ENCODE measurements at places on chromosomes 16 and 17. TPM values are rescaled to one million over a fixed set of nuclear protein-coding genes. Genes with fewer than 3 reads are reported as not detected.

GRCh38 chr16:10688726-10689125 is 6.0 kb downstream of the TEKT5 start:
- peak overlapping the region; percentile 28 for H3K27ac ChIP-seq
- H3K4me1 ChIP-seq = no peaks in the 10 kb centered on the region
- no peak for DNase-seq
- H3K27me3 ChIP-seq = no peaks in the 10 kb centered on the region
- no peaks in the 10 kb centered on the region for H3K36me3 ChIP-seq
- no peak overlapping the region for H3K4me3 ChIP-seq

DNA sequence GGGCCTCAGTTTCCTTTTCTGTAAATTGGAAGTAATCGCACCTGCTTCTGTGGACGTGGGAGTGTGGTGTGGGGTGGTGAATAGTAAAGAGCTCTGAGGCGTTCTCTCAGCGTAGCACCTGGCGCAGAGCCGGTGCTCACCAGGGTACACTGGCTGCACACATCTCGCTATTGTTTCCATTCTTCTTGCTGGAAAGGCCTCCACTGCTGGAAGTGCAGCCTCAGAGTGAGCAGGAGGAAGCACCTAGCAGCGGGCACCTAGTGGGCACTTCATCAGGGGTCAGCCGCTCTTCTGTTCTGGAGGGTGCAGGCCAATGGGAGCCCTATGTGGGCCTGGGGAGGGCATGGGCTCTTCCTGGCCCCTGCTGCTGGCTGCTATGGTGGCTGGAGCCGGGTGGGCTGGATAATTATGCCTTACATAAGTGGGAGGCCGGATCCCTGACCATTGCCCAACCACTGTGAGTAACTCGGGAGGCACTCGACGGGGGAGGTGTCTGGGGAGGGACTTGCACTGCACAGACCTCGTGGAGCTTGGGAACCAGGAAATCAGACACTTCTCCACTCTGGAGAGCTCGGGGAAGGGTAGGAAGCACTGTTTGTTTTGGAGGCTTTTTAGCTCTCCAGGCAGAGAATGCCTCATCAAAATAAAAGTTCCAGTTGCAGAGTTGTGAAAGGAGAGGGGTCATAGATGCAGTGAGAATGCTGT is 1.7 kb downstream of the MAP2K3 start:
- peak overlapping the region; percentile 99 for H3K4me3 ChIP-seq
- H3K27me3 ChIP-seq = no peaks in the 10 kb centered on the region
- H3K27ac ChIP-seq = peak overlapping the region; percentile 93
- DNase-seq = peak; percentile 92
- peaks cover 76% of the 10 kb centered on the region for H3K4me1 ChIP-seq

The USP31 gene
- total RNA-seq = 10.9 TPM

The NPTX1 gene
- 0.17 TPM for total RNA-seq

The LRRC59 gene
- total RNA-seq = 151 TPM

- H3K4me1 ChIP-seq = no peaks in the 10 kb centered on the region
- H3K27ac ChIP-seq = peak overlapping the region; percentile 67
- no peaks in the 10 kb centered on the region for H3K36me3 ChIP-seq
- H3K4me3 ChIP-seq = peak overlapping the region; percentile 33
- no peak for DNase-seq
- H3K27me3 ChIP-seq = no peaks in the 10 kb centered on the region
These were observed 416 bp downstream of the RNF43 start for GRCh38 chr17:58416937-58417299.

- peak; percentile 58 for DNase-seq
- peak overlapping the region; percentile 92 for H3K4me3 ChIP-seq
- H3K4me1 ChIP-seq = peaks cover 32% of the 10 kb centered on the region
- H3K27me3 ChIP-seq = no peaks in the 10 kb centered on the region
- H3K36me3 ChIP-seq = no peaks in the 10 kb centered on the region
These were observed 1.6 kb downstream of the NUFIP2 start for GRCh38 chr17:29292071-29292991.

The MIF4GD gene
- total RNA-seq = 25.4 TPM

DNA sequence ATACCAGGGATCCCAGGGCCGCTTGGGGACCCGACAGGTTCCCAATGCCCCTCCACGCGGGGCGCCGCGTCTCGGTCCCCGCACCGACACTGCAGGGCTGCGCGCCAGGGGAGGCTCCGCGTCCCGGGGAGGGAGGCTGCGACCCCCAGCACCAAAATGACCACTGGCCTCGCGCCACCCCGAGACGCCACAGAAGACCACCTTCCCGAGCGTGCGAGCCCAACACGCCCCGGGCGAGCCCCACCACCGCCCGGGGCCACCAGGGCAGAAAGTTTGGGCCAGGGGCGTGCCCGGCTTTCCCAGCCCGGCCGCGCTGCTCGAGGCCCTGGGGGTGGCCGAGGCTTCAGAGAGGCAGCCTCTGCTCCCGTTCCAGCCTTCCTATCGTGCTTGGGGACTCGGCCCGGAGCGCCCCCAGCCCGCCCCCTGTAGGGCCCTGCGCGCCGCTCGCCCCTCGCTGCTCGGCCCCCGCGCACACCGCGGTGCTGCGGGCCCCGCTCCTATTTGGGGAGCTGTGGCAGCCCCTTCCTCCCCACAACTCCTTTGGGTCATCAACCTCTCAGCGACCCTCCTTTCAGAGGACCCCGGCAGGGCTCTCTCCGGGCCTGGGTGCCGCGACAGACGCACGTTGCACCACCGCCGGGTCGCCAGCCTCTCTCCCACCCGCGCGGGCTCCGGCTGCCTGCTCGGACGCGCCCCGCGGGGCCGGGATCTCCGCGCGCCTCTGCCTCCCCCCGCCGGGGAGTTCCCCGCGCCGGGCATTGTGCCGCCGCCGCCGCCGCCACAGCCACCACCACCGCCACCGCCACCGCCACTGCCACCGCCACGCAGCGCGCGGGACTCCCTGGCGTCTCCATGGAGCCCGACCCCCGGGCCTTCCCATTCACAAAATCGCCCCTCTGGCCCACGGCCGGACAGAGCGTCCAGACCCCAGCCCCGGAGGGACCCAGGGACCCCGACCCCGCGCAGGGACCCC is 892 bp downstream of the RBFOX3 start:
- H3K27ac ChIP-seq = no peak overlapping the region
- H3K4me3 ChIP-seq = no peak overlapping the region
- H3K36me3 ChIP-seq = no peaks in the 10 kb centered on the region
- no peak for DNase-seq

The PIGQ gene
- total RNA-seq = 68.5 TPM
